ENCODE measurements at places on chromosomes 7 and 10.

DNA sequence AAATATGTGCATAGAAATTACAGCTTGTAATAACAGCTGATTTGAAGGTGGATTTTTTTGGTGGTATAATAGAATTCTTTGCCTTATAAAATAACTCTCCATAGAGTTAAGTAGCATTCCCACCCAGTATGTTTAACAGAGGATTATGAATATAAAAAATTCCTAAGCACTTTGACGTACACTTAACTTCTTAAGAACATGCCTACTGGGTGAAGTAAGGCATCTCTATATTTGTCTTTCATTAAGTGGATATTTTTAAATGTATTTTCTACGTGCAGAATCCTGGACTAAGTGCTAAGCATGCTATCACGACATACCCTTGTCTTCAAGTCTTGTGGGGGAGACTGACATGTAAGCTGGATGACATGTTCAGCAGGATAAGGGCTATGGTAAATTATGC is 217.7 kb upstream of the BMPER start:
- DNase-seq, result no peak

- DNase-seq, result peak; percentile 18
Observed at GRCh38 chr10:91694170-91694794, 61.4 kb upstream of the PPP1R3C start.

DNA sequence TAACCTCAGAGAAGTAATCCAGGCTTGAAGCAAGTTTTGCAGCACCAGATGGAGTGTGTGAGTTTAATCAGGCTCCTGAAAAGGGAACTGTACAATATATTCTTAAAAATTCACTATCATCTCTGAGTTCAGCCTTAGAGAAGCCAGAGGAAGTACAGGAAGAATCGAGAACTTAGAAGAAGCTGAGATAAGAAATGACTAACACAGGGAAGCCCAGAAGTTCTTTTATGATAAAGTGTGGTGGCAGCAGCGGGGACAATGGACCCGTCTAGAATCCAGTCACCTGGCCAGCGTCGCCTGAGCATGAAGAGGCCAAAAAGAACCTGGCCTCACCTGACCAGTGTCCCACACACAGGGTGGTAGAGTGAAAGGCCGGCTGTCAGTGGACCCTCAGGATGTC is 161.0 kb downstream of the USP6NL start:
- no peak for DNase-seq

DNA sequence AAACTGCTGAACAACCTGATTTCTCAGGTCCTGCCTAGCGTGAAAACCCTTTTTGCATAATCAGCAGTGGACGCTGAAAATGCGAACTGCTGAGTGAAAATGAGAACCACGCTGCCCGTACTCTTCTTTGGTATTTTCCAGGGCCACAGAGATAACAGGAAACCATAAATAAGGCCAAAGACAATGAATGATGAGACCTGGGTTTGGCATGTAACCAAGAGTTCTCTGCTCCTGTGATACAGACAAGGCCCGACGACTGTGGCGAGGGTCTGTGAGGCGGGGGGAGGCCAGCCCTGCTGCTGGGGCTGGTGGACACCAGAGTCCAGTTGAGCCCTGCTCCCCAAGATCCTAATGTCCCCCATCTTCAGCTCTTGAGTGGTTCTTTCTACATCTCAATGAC is 236.0 kb downstream of the WDR11 start:
- DNase-seq, result no peak

DNA sequence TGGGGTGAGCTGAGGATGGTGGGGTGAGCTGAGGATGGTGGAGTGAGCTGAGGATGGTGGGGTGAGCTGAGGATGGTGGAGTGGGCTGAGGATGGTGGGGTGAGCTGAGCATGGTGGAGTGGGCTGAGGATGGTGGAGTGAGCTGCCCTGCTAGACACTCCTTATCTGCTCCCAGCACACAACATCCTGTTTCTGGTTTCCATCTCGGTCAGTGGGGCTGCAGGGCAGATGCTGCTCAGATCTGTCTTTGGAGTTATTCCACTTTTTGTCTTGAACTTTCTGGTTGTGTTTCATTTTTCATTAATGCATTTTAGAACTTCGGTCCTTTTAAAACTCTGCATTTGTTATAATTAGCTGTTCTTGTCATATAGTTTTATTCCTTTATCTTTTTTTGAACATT is 67.9 kb upstream of the ANTXRL start:
- DNase-seq, result no peak

GRCh38 chr10:114686013-114686412 is 27.9 kb upstream of the ABLIM1 start:
- DNase-seq, result no peak

DNA sequence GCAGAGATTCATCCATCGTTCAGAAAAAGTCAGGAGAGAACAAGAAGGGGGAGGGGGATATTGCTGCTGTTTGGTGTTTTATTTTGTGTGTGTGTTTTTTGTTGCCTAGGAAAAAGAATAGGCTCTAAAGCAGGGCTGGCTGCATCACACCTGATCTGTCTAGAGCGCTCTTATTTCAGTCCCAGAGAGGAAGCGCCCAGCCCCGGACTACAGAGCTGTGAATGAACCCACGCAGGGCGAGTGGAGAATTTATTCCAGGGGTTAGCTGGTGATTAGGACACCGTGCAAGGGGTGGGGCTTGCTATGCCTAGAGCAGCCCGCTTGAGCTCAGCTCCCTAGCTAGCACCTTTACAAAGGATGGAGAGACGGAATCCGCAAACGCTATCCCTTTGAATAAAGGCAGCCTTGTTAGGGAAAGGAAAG is 621 bp upstream of the FAM13C start:
- DNase-seq, result peak; percentile 64

DNA sequence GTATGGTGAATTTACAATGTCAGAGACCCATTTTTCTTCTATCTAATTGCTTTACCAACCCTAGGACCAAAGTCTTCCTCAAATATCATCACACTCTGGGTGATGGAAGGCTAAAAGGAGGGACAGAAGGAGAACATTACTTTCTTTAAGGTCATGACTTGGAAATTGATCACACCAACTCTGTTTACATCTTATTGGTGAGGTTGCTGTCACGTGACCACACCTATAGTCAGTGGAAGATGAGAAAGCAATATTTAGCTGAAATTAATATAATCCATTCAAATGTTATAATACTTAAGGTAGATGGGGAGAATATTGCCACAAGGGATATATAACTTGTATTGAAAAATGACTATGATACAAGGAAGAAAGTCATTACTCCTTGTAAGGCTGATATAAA is 183.6 kb upstream of the SMIM30 start:
- DNase-seq, result no peak
